RKO (cell line): ENCODE measurements at places on chromosomes 16 and 17.
A peak's percentile ranks its signal among the peaks of the same experiment; 100 is the strongest.

GRCh38 chr16:87064731-87065445 lies 252.3 kb downstream of the C16orf95 start:
- no peak for DNase-seq

GRCh38 chr16:66429290-66429962 lies 2.3 kb downstream of the BEAN1 start:
- no peak for DNase-seq

- no peak for DNase-seq
Measured at GRCh38 chr16:583815-584591, 5.9 kb upstream of the RAB40C start.

DNA sequence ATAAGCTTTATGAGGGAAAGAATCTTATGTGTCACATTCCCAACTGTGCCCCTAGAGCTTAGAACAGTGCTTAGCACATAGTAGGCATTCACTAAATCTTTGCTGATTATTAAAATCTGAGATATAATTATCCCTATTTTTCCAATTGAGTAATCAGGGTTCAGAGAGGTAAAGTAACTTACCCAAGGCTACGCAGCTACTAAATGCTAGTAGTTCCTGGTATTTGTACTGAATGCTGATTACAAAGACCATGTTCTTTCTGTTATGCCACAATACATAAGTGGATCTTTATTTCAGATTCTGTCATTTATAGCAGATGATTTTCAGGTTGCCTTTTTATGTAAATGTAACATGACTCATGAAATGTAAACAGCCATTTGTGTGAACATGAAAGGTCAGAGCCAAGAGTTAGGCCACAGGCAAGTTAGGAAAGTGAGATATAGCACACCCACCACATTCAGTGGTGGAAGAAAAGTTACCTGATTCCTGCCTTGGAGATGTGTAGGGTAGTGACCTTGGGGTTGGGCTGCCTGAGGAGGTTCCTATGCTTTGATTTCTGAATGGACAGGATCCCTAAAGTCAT lies 77.2 kb downstream of the FTO start:
- no peak for DNase-seq

GRCh38 chr17:73371836-73372235 lies 60.0 kb upstream of the CDC42EP4 start:
- no peak for DNase-seq

DNA sequence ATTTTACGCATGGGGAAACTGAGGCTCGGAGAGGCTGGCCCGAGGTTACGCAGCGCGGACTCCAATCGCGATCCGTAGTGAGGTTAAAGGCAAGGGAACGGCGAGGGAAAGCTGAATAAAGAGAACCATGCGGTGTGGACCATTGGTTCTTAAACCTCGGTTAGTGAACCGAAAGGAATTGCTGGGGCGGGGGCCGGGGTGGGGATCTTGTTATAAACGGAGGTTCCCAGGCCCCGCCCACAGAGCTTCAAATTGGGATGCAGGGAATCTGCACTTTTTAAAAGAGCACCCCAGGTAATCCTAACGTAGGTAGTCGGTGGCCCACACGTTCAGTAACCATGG lies 524 bp downstream of the IQCK start:
- peak; percentile 15 for DNase-seq

- no peak for DNase-seq
Measured at GRCh38 chr16:647173-647902, 1.8 kb upstream of the WDR90 start.

- DNase-seq, result no peak
Measured at GRCh38 chr17:28702752-28703150, 8.9 kb downstream of the PROCA1 start.

GRCh38 chr16:55640701-55641327 lies 15.0 kb upstream of the SLC6A2 start:
- DNase-seq, result no peak

GRCh38 chr17:51434434-51435170 lies 174.3 kb downstream of the UTP18 start:
- peak; percentile 14 for DNase-seq

DNA sequence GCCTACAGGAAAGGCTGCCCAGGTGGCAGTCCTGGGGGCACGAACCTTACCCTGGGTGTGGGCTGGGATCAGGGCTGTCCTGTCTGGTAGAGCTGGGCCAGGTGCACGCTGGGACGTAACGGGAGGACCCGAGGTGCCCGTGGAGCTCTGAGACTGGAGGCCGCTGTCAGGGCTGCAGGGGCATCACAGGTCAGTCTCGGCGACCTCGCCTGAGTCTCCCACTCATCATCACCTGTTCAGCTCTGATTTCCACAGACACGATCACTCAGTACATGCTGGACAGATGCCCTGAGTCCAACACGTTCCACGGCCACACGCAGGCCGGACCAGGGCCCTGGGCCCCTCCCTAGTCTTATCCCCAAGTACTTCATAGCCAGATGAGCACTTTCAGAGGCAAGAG lies 4.7 kb upstream of the CD300C start:
- DNase-seq, result no peak

GRCh38 chr17:81032641-81033480 lies 2.1 kb upstream of the BAIAP2 start:
- DNase-seq, result peak; percentile 28

DNA sequence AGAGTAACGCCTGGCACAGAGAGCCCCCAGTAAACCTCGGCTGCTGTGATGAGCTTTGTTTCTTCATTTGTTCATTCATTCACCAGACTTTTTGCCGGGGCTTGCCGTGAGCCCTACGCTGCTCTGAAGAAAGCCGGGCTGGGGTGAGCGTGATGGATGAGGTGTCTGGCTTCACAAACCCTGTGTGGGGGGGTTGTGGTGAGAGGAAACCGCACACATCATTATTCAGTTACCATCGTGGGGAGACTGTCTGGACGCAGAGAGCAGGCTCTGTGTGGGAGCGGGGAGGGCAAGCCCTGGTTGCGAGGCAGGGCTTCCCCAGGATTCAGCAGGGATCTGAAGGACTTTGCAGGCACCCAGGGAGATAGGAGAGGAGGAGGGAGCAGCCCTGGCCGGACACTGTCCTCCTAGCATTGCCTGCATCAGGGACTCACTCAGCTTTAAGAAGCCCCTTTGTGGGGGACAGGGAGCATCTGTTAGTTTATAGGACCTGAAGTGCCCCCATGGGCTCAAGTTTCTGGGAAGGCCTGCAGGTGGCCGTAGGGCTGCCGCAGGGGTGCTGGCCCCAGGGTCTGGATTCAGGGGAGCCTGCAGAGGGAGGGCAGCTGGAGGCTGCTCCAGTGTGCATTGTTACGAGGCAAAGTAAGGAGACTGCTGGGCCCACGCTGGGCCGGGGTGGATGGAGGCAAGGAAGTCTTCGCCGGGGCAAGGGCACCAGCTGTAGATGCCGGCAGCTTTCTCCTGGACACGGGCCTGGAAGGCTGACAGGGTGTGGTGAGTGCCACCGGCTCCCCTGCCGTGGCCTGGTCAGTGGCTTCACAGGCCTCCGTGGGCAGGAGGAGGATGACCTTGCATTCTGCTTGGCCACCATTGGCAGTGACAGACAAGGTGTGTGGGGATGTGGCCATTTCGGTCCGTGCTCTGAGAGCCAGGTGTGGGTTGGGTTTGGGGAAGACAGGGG lies 334.5 kb downstream of the SEC14L1 start:
- DNase-seq, result no peak

- no peak for DNase-seq
Measured at GRCh38 chr17:18932360-18933055, 19.5 kb upstream of the SLC5A10 start.

DNA sequence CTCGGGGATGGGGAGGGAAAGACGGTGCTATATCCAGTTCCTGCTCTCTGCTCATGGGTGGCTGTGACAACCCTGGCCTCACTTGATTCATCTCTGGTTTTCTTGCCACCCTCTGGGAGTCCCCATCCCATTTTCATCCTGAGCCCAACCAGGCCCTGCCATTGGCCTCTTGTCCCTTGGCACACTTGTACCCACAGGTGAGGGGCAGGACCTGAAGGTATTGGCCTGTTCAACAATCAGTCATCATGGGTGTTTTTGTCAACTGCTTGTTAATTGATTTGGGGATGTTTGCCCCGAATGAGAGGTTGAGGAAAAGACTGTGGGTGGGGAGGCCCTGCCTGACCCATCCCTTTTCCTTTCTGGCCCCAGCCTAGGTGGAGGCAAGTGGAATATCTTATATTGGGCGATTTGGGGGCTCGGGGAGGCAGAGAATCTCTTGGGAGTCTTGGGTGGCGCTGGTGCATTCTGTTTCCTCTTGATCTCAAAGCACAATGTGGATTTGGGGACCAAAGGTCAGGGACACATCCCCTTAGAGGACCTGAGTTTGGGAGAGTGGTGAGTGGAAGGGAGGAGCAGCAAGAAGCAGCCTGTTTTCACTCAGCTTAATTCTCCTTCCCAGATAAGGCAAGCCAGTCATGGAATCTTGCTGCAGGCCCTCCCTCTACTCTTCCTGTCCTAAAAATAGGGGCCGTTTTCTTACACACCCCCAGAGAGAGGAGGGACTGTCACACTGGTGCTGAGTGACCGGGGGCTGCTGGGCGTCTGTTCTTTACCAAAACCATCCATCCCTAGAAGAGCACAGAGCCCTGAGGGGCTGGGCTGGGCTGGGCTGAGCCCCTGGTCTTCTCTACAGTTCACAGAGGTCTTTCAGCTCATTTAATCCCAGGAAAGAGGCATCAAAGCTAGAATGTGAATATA lies 4.8 kb upstream of the LASP1NB start:
- DNase-seq, result no peak

- no peak for DNase-seq
Measured at GRCh38 chr17:16986391-16986790, 14.5 kb upstream of the TNFRSF13B start.

GRCh38 chr16:48374255-48374654 lies 11.0 kb downstream of the SIAH1 start:
- no peak for DNase-seq

GRCh38 chr17:68592009-68592408 lies 9.2 kb downstream of the FAM20A start:
- no peak for DNase-seq

- DNase-seq, result peak; percentile 91
Measured at GRCh38 chr17:1515640-1516387, 598 bp downstream of the INPP5K start.

DNA sequence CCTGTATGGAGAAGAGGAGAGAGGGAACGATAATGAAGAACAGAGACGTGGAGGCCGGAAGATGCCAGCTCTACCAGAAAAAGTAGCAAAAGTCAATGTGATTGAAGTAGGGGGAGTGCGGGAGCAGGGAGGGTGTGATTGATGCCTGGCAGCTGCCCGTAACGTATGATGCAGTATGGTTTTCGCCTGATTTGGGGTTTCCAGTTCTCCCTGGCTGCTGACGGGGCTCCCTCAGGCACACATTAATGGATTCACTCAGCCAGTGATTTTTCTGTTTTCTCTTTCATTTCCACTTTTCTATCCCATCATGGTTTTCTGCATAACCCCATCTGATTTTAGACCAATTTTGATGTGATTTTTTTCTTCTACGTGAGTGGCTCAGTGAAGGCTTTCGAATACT lies 62.1 kb downstream of the PRKCA start:
- DNase-seq, result no peak

DNA sequence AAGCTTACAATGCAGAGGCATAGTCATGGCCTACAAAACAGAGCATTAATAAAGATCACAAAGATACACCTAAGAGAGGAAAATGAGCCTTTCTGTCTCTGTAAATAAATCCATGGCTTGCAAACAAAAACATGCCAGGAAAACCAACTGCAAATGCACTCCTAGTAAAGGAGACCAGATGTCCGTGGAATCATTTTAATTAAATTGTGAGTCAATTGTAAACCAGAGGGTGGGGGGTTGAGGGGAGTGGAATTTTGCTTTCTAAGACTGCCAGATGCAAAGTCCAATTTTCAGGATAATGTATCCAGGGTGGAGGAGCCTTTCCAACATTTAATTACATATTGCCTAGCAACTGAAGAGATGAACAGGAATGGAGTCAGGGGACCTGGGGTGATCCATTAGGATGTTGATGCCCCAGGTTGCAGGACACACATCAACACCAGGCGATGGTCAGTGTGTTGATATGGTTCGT lies 390.3 kb upstream of the CCL2 start:
- DNase-seq, result no peak

- DNase-seq, result no peak
Measured at GRCh38 chr17:6120351-6120750, 50.2 kb downstream of the WSCD1 start.

GRCh38 chr17:40551091-40551878 lies 14.0 kb downstream of the CCR7 start:
- DNase-seq, result no peak

DNA sequence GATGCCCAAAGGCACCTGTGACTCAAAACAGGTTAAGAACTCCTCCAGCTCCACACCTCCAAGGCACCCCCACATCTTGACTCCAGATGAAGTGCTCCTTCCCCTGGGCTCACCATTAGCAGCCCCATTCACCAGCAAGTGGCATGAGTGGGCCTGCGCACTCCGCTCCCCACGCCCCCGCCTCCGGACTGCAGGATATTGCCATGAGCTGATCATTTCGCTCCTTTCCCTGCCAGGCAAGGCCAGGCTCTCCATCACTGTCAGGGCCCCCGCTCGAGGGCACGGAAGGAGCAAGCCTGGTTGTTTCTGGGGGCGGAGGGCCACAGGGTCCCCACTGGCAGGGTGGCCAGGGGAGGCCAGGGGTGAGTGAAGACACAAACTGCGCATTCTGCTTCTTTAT lies 69.9 kb downstream of the ZNF423 start:
- no peak for DNase-seq

GRCh38 chr16:9092282-9092977 lies 986 bp downstream of the HAPSTR1 start:
- peak; percentile 38 for DNase-seq

- no peak for DNase-seq
Measured at GRCh38 chr16:64370112-64370511, 751.8 kb downstream of the CDH11 start.

- no peak for DNase-seq
Measured at GRCh38 chr17:15440347-15440746, 27.1 kb downstream of the CDRT4 start.

DNA sequence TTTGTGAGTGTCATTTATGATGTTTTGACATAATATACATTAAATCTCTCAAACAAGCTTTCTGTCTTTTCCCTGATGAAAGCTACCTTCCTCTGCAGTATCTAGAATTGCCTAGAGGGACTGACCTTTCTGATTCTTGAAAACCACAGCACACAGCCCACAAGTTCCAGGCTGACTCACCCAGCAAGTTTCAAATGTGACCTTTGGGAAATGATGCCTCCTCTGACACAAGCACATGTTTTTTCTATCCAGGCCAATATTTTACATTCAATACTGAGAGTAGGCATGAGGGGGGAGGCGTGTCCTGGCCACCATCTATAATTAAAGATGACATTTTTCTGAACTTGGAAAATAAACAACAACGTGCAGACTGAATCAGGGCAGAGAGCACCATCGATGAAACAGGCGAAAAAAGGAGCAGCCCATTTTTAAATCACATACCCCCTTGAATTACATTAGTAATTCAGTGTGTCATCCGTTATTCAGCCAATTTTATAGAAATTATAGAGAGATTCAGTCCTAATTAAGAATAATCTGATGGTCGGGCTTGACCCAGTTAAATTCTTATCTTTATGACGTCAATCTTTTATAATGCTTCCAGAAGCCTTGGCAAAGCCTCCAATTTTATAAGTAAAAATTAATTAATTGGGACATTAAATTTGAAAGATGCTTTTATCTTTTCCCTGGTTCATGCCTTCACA lies 292.6 kb upstream of the CDH11 start:
- DNase-seq, result no peak
